ENCODE measurements at places on chromosomes 6 and 20. TPM values are rescaled to one million over a fixed set of nuclear protein-coding genes. Genes with fewer than 3 reads are reported as not detected.

GRCh38 chr20:40945754-40946450 is 82.7 kb upstream of the TOP1 start:
- H3K27me3 ChIP-seq: no peaks in the 10 kb centered on the region
- DNase-seq: peak; percentile 41
- no peaks in the 10 kb centered on the region for H3K36me3 ChIP-seq
- H3K4me1 ChIP-seq: no peaks in the 10 kb centered on the region
- H3K4me3 ChIP-seq: no peak overlapping the region

- H3K4me3 ChIP-seq: no peak overlapping the region
- H3K27ac ChIP-seq: no peak overlapping the region
- H3K4me1 ChIP-seq: no peaks in the 10 kb centered on the region
- DNase-seq: no peak
These were observed 226.9 kb downstream of the SIM1 start for GRCh38 chr6:100237821-100238220.

GRCh38 chr6:41181566-41181965 is 18.6 kb upstream of the TREM2 start:
- DNase-seq: no peak
- H3K4me3 ChIP-seq: no peak overlapping the region
- H3K27ac ChIP-seq: no peak overlapping the region
- H3K27me3 ChIP-seq: no peaks in the 10 kb centered on the region

- no peak for DNase-seq
- H3K27ac ChIP-seq: no peak overlapping the region
- H3K36me3 ChIP-seq: no peaks in the 10 kb centered on the region
- peaks cover 9% of the 10 kb centered on the region for H3K4me1 ChIP-seq
These were observed 4.3 kb downstream of the SNHG17 start for GRCh38 chr20:38430679-38431325.

- no peaks in the 10 kb centered on the region for H3K4me1 ChIP-seq
- no peak overlapping the region for H3K27ac ChIP-seq
- H3K4me3 ChIP-seq: no peak overlapping the region
These were observed 14.2 kb downstream of the GFRA4 start for GRCh38 chr20:3648951-3649350.

DNA sequence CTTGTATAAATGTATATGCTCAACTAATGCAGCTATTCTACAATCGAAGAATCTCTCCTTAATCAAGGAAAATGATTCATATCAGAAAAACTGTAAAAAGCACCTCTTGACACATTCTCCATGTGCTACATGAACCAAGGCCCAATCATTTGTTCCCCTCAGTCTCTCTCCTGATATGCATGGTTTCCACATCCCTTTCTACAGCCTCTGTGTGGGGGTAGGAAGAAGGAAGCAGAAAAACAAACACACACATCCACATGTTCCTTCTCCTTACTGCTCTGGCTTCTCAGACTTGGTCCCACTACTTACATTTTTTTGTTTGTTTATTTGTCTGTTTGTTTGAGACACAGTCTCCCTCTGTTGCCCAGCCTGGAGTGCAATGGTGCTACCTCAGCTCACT is 510.5 kb downstream of the PRKN start:
- H3K4me1 ChIP-seq: no peaks in the 10 kb centered on the region
- no peak overlapping the region for H3K4me3 ChIP-seq
- no peaks in the 10 kb centered on the region for H3K36me3 ChIP-seq
- no peaks in the 10 kb centered on the region for H3K27me3 ChIP-seq
- DNase-seq: no peak

GRCh38 chr6:136421537-136422158 is 128.6 kb downstream of the MAP7 start:
- H3K27ac ChIP-seq: peak overlapping the region; percentile 20
- no peak overlapping the region for H3K4me3 ChIP-seq
- no peak for DNase-seq
- no peaks in the 10 kb centered on the region for H3K4me1 ChIP-seq

DNA sequence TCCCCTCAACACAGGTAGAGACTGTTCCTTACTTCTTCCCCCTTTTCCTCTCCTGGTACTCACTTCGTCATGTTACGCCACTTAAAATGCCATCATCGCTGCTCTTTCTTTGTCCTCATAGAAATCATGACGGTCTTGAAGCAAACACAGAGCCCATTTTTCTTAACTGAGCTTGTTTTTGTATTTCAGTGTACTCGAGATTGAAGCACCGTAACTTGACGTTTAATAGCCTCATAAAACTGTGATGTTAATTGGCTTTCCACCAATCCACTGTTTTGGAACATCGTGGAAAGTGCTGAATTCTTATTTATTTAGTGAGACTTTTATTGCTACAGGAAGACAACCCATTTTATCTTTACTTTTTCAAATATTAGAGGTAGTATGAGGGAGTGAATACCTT is 38.7 kb downstream of the DUSP22 start:
- no peaks in the 10 kb centered on the region for H3K27me3 ChIP-seq
- peaks cover 18% of the 10 kb centered on the region for H3K4me1 ChIP-seq
- DNase-seq: no peak
- H3K27ac ChIP-seq: peak overlapping the region; percentile 38
- no peak overlapping the region for H3K4me3 ChIP-seq

- DNase-seq: no peak
- H3K27ac ChIP-seq: no peak overlapping the region
- H3K27me3 ChIP-seq: no peaks in the 10 kb centered on the region
- H3K36me3 ChIP-seq: no peaks in the 10 kb centered on the region
- no peaks in the 10 kb centered on the region for H3K4me1 ChIP-seq
These were observed 12.7 kb downstream of the SAYSD1 start for GRCh38 chr6:39102071-39102820.

- DNase-seq: no peak
- H3K27ac ChIP-seq: no peak within 1 kb of the TSS
- H3K4me1 ChIP-seq: no peaks in the 10 kb centered on the region
- H3K36me3 ChIP-seq: no peaks in the 10 kb centered on the region
- H3K27me3 ChIP-seq: no peaks in the 10 kb centered on the region
- H3K4me3 ChIP-seq: no peak within 1 kb of the TSS
These were observed at the start of gene IL17A for GRCh38 chr6:52186075-52186474. Gene IL17A (plus strand): TSS chr6:52186375. CDS start chr6:52186432, 57 bp downstream.

GRCh38 chr6:47974106-47974505 is 136.9 kb downstream of the PTCHD4 start:
- H3K27me3 ChIP-seq: no peaks in the 10 kb centered on the region
- H3K4me3 ChIP-seq: no peak overlapping the region
- no peak for DNase-seq
- no peaks in the 10 kb centered on the region for H3K36me3 ChIP-seq

DNA sequence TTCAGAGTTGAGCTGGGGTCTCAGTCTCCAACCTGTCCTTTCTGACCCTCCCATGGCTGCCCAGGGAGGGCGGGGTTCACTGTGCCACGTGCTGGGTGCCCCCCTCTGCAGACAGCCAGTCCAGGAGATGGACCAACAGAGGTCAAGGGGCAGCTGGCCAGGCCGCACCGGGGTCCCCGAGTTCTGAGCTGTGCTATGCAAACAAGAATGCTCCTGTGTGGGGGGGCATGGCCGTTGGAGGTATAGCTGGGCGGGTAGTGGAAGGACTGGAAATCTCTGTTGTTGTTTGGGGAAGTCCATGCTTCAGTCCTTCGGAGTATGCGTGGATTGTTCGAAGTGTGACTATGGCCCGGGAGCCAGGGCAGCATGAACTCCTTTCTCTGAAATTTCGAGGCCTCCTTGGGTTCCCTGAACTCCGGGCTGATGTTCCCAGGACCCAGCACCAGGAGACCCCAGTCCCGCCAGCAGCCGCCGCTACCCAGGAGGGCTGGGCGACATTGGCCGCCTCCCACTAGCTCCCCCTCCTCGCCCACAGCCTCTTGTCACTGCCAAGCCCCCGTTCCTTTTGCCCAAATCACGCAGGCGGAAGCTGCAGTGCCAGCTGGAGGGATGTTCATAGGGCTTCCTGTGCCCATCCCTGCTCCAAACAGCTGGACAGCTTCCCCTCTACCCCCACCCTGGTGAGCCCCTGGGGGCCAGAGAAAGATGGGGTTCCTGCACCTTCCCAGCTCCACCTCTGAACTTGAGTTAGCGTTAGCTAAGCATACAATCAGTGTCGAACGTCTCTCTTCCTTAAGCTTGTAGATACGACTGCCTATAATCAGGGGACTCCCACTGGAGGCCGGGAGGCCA is 126.6 kb downstream of the TAF4 start:
- DNase-seq: no peak
- H3K36me3 ChIP-seq: no peaks in the 10 kb centered on the region
- H3K4me1 ChIP-seq: no peaks in the 10 kb centered on the region
- no peak overlapping the region for H3K4me3 ChIP-seq
- peaks cover 12% of the 10 kb centered on the region for H3K27me3 ChIP-seq

- no peaks in the 10 kb centered on the region for H3K36me3 ChIP-seq
- H3K4me1 ChIP-seq: no peaks in the 10 kb centered on the region
These were observed 2.6 kb upstream of the RSPH3 start for GRCh38 chr6:159002432-159003155.

DNA sequence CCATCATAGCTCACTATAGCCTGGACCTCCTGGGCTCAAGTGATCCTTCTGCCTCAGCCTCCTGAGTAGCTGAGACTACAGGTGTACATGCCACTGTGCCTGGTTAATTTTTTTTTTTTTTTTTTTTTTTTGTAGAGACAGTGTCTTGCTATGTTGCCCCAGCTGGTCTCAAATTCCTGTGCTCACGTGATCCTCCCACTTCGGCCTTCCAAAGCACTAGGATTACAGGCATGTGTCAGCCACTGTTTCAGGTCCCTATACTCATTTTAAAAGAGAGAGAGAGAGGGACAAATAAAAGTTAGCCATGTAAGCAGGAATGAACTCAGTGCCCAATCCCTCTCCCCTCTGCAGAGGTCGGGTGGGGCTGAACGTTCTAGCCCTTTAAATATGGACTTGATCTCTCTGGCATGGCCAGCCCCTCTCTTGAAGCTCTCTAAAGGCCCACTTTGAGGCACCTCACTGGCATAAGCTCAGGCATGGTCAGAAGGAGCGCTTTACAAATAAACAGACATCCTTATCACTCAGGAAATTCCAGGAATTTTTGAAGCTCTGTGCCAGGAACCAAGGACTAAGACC is 9.0 kb upstream of the SERPINB1 start:
- H3K27me3 ChIP-seq: no peaks in the 10 kb centered on the region
- H3K4me1 ChIP-seq: peaks cover 10% of the 10 kb centered on the region
- H3K4me3 ChIP-seq: no peak overlapping the region
- H3K36me3 ChIP-seq: no peaks in the 10 kb centered on the region
- no peak overlapping the region for H3K27ac ChIP-seq
- no peak for DNase-seq

- H3K4me1 ChIP-seq: peaks cover 5% of the 10 kb centered on the region
- DNase-seq: no peak
- no peak overlapping the region for H3K4me3 ChIP-seq
- H3K27me3 ChIP-seq: no peaks in the 10 kb centered on the region
- no peak overlapping the region for H3K27ac ChIP-seq
These were observed 49.9 kb downstream of the TGM2 start for GRCh38 chr20:38115205-38115604.

DNA sequence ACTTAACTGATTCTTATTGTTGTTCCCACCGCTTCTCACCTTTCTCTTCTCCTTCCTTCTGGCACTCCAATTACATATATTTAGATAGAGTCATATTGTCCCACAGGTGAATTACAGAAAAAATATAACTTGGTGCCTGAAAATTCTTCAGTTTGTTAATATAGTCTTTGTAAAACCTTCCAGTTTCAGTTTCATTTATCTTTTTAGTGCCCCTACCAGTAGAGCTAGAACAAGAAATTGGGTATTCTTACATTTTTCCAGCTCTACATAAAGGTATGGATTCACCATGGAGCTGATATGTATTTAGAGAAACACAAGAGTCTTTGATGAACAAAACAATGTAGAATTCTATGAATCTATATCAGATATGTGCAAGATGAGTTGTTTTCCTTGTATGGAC is 10.7 kb downstream of the MANEA start:
- no peaks in the 10 kb centered on the region for H3K27me3 ChIP-seq
- H3K27ac ChIP-seq: no peak overlapping the region
- H3K4me1 ChIP-seq: peaks cover under 1% of the 10 kb centered on the region
- H3K4me3 ChIP-seq: no peak overlapping the region
- no peaks in the 10 kb centered on the region for H3K36me3 ChIP-seq

- no peak for DNase-seq
- H3K4me1 ChIP-seq: peaks cover 16% of the 10 kb centered on the region
- H3K27me3 ChIP-seq: no peaks in the 10 kb centered on the region
- no peak overlapping the region for H3K27ac ChIP-seq
- no peaks in the 10 kb centered on the region for H3K36me3 ChIP-seq
- H3K4me3 ChIP-seq: no peak overlapping the region
These were observed 23.6 kb downstream of the CEP57L1 start for GRCh38 chr6:109118871-109119354.

DNA sequence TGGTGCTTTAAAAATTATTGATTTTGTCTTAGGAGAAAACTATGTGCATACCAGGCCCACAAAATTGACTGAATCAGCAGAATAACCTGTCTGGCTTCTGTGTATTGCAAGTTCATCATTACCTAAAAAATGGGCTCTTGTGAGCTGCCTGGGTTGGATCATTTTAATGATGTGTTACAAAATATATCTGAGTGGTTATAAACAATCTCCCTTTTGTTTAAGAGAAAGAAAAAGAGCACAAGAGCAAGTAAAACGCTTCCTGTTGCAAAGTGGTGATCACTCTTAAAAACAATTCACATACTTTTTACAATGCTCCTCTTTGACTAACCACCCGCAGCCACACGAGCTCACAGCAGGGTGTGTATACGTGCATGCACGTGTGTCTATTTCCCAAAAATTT is 335.1 kb downstream of the HDGFL1 start:
- H3K27ac ChIP-seq: no peak overlapping the region
- H3K4me3 ChIP-seq: no peak overlapping the region
- no peaks in the 10 kb centered on the region for H3K36me3 ChIP-seq
- H3K27me3 ChIP-seq: no peaks in the 10 kb centered on the region
- DNase-seq: no peak

GRCh38 chr20:60049601-60050000 is 91.4 kb downstream of the CDH26 start:
- H3K27ac ChIP-seq: no peak overlapping the region
- no peaks in the 10 kb centered on the region for H3K36me3 ChIP-seq
- DNase-seq: no peak
- H3K4me1 ChIP-seq: no peaks in the 10 kb centered on the region

DNA sequence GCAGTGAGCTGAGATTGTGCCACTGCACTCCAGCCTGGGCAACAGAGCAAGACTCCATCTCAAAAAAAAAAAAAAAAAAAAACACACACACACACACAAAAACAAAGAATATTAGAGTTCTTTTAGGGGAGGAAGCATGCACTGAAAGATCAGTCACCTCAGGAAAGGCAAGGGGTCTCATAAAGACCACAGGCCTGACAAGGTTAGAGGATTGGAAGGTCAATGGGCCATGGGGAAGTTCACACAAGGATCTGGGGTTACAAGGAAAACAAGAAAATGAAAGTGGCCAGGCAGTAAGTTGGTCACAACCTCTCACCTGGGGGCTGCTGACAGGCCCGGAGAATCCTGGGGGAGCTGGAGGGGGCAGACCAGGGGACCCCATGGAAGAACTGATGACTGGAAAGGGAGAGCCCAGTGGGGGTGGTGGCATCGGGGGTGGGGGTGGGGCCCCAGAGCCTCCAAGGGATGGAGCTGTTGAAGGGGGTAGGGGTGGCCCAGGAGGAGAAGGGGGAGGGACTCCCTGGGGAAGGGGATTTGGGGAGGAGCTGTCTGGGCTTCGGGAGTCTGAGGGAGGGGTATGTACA is 1.5 kb downstream of the RXRB start:
- peak overlapping the region; percentile 98 for H3K27ac ChIP-seq
- H3K4me1 ChIP-seq: peaks cover 27% of the 10 kb centered on the region
- H3K36me3 ChIP-seq: peaks cover 3% of the 10 kb centered on the region
- DNase-seq: no peak
- peak overlapping the region; percentile 84 for H3K4me3 ChIP-seq
- H3K27me3 ChIP-seq: no peaks in the 10 kb centered on the region

The RAB5IF gene
- total RNA-seq: 136 TPM

The OPN5 gene
- not detected for total RNA-seq

The GTF2H4 gene
- 7.9 TPM for total RNA-seq

The C20orf204 gene
- total RNA-seq: 0.68 TPM

The SLPI gene
- total RNA-seq: 77.8 TPM

Data from transverse colon (tissue), 4 donors.